ENCODE measurements at places on chromosomes 6 and 20. TPM values are rescaled to one million over a fixed set of nuclear protein-coding genes. Genes with fewer than 3 reads are reported as not detected.

- no peak overlapping the region for H3K4me3 ChIP-seq
- H3K4me1 ChIP-seq = peaks cover 6% of the 10 kb centered on the region
- H3K27me3 ChIP-seq = no peaks in the 10 kb centered on the region
- no peaks in the 10 kb centered on the region for H3K36me3 ChIP-seq
- DNase-seq = peak; percentile 90
- peak overlapping the region; percentile 49 for H3K27ac ChIP-seq
Observed at GRCh38 chr6:130240232-130240631, 17.5 kb upstream of the SAMD3 start.

- no peaks in the 10 kb centered on the region for H3K36me3 ChIP-seq
- no peaks in the 10 kb centered on the region for H3K4me1 ChIP-seq
- H3K4me3 ChIP-seq = no peak overlapping the region
- H3K27ac ChIP-seq = no peak overlapping the region
- no peaks in the 10 kb centered on the region for H3K27me3 ChIP-seq
- no peak for DNase-seq
Observed at GRCh38 chr6:93822434-93823265, 403.3 kb upstream of the EPHA7 start.

- DNase-seq = no peak
- H3K27ac ChIP-seq = no peak overlapping the region
- H3K4me1 ChIP-seq = no peaks in the 10 kb centered on the region
- H3K36me3 ChIP-seq = no peaks in the 10 kb centered on the region
- peaks cover 21% of the 10 kb centered on the region for H3K27me3 ChIP-seq
- H3K4me3 ChIP-seq = no peak overlapping the region
Observed at GRCh38 chr20:63066506-63067265, 59.9 kb upstream of the BHLHE23 start.

- no peak overlapping the region for H3K4me3 ChIP-seq
- no peak for DNase-seq
- H3K27ac ChIP-seq = no peak overlapping the region
- no peaks in the 10 kb centered on the region for H3K4me1 ChIP-seq
Observed at GRCh38 chr6:56356426-56356825, 109.0 kb upstream of the COL21A1 start.

The CRISP3 gene
- 0.22 TPM for polyA plus RNA-seq

The BFSP1 gene
- polyA plus RNA-seq = 3.7 TPM
